Fibroblast of lung (primary cell): ENCODE measurements at places on chromosomes 12 and 14.
A peak's percentile ranks its signal among the peaks of the same experiment; 100 is the strongest.

GRCh38 chr14:99177886-99178835 is 93.8 kb downstream of the BCL11B start:
- no peak for DNase-seq

DNA sequence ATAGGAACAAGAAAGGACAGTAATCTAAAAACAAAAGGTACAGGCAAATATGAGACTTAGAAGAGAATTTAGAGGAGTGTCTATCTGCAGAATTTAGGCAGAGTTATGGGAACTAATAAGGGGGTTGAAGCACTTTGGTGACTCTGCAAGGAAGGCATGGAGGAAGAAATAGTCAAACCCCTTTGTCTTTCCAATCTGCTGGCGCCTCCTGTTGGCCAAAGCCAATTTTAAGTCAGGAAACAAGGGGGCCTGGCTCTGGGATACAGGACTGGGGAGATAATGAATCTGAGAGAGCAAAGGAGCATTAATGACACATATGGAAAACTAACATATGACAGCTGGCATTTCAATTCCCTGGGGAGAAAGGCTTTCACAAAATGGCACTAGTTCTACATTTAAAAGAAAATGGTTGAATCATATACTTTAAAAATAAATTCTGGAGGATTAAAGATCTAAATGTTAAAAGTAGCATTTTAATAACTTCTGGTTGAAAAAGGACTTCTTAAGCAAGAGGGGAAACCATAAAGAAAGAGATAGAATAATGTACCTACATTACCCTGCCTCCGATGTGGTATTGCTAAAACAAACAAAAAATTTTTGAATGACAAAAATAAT is 48.5 kb upstream of the CSRP2 start:
- DNase-seq: peak; percentile 58

DNA sequence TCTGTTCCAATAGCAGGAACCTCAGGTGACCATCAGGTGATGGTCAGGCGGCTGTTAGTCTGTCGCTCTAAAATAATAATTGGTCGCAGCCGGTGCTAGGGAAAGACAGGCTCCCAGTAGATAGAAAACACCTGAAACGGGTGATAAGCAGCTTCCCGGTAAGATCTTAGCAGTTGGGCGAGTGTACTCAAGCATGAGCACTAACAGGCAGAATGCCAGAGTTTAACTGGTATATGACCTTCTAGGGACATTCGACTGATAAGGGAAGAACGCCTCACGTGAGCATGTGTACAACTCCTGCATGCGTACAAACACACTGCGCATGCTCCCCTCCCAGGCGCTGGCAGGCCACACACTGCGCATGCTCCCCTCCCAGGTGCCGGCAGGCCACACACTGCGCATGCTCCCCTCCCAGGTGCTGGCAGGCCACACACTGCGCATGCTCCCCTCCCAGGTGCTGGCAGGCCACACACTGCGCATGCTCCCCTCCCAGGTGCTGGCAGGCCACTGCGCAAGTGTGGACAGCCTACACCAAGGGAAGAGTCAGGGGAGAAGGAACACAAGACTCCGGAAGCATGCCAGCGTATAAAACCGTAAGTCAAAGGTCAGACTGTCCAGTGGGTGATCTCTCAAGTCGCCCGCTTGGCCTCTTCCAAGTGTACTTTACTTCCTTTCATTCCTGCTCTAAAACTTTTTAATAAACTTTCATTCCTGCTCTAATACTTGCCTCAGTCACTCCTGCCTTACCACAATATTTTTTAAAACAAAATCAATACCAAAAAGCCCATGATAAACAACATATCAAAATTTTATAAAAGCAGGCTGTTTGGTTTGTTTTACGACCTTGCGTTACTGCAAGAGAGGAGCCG is 24.5 kb downstream of the GPRC5D start:
- peak; percentile 31 for DNase-seq

GRCh38 chr12:25833657-25834056 is 124.8 kb upstream of the RASSF8 start:
- no peak for DNase-seq

DNA sequence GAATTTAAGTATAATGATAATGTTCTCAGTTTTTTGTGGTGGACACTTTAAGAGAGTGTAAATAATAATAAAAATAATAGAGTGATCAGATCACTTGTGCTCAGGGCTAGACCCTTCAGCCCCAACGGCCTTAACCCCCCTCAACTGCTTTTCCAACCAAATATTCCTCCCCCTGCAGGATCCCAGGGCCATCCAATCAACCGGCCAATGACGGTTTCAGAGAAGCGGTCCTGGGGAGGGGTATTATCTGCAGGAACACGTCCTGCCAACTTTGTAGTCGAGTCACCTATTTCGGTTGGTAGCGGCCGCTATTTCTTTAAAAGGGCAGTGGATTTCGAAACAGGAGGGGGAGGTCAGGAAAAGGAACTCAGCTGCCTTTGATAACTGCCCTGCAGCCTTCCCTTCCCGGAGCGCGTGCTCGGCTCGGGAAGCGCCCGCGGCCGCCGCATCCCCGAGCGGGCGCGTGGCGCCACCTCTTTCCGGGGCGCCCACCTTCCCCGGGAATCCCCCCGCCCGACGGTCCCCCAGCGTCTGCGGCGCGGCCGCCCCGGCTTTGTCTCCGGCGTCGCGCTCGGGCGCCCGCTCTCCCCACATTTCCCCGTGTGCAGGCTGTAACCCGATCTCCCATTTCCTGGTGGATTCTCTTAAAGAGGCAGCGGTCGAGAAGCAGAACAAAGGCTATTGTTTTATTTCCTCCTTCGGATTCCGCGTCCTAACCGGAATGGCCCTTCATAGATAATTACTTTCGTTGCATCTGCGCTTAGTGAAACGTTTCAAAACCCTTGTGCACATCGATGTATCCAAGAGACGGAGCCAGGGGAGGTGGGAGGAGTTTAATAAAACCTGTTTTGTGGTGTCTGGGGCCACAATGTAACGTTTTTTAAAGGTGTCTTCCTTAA is 711 bp upstream of the ETV6 start:
- peak; percentile 88 for DNase-seq

GRCh38 chr14:54549862-54550261 is 17.1 kb upstream of the SAMD4A start:
- peak; percentile 23 for DNase-seq

GRCh38 chr12:31492599-31493196 is 98.2 kb downstream of the DENND5B start:
- DNase-seq: no peak

- DNase-seq: no peak
Measured at GRCh38 chr12:2035431-2036055, 17.2 kb upstream of the CACNA1C start.

GRCh38 chr12:105423921-105424320 is 93.4 kb downstream of the C12orf75 start:
- DNase-seq: no peak

GRCh38 chr12:107351713-107352112 is 258.4 kb upstream of the CRY1 start:
- no peak for DNase-seq

- DNase-seq: no peak
Measured at GRCh38 chr14:62629176-62629725, 416.0 kb downstream of the KCNH5 start.

DNA sequence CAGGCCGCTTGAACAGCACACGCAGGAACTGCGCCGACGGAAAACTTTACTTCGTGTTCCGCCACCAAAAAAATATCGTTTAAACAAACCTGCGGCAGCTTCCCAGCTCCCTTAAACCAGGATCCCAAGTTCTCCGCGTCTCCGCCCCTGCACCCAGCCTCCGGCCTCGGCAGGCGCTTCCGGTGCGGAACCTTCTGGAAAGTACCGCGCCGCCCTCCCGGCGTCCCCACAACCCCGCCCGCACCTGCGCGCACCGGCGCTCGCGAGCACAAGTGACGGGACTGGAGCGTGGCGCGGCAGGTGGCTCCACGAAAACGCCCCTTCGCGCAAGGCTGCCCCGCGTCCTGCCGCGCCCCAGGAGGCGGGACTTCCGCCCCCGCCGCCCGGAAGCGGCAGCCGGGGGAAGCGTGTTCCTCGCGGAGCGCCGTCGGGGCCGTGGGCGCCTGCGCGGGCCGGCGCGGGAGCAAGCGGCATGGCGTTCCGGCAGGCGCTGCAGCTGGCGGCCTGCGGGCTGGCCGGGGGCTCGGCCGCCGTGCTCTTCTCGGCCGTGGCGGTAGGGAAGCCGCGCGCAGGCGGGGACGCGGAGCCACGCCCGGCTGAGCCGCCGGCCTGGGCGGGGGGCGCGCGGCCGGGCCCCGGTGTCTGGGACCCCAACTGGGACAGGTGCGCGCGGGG is at the start of gene PGAM5:
Gene PGAM5 (plus strand): TSS at position 438 of the 675 bp plus-strand sequence. CDS start 35 bp downstream, at position 473.
- DNase-seq: peak; percentile 79

DNA sequence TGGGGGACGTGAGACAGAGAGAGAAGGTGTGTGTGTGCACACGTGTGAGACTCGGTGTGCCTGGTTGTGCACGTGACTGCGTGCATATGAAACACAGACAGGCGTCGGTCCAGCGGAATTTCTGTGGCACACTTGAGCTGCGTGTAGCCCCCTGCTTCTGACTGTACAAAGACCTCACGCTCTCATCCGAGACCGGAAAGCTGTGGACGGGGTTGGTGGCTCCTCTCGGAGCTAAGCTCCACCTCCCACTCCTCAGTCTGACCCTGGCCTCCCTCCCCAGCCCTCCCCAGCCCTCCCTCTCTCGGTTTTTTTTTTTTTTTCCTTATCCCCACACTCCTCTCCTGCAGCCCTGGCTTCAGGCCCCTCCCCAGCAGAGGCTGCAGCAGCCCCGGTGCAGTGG is 8.3 kb upstream of the C14orf180 start:
- no peak for DNase-seq
